Fibroblast of pulmonary artery (primary cell): ENCODE measurements at places on chromosomes 16 and 17.

DNA sequence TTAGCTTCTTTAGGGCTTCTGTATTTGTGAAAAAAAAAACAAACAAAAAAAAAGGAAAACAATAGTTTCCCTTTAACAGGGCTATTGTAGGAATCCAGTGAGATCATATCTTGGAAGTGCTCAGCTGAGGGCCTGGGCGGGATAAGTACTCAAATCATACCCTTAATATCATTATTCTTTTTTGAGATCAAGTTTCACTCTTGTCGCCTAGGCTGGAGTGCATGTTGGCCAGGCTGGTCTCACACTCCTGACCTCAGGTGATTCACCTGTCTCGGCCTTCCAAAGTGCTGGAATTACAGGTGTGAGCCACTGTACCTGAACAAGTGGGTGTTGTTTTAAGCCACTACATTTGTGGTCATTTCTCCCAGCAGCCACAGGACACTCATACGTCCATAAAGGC is 87.0 kb downstream of the CDH13 start:
- DNase-seq = no peak

DNA sequence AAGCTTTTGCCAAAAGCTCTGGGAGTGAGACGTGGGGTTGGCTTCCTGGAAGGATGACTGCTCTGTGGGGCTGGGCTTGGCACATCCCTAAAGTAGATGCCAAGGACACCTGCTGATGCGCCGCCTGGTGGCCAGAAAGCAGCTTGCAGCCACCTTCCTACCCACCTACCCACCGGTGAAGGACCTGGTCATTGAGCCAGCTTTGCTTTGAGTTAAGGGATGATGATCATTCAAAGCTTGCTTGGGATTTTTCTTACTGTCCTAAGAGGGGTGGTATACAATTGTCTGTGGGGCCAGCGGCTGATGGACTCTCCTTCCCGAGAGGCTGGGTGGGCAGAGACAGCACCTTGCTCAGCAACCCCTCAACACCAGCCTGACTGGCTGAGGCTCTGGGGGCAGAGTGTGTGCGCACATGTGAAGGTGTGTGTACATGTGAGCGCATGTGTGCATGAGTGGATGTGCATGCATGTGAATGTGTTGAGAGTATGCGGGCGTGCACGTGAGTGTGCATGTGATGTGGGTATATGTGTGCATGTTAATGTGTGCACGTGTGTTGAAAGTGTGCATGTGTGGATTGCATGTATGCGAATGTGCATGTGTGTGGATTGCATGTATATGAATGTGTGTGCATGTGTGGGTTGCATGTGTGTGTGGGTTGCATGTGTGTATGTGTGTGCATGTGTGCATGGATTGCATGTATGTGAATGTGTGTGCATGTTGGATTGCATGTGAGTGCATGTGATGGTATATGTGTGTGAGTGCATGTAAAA is 18.6 kb downstream of the C1QTNF1 start:
- peak; percentile 75 for DNase-seq

DNA sequence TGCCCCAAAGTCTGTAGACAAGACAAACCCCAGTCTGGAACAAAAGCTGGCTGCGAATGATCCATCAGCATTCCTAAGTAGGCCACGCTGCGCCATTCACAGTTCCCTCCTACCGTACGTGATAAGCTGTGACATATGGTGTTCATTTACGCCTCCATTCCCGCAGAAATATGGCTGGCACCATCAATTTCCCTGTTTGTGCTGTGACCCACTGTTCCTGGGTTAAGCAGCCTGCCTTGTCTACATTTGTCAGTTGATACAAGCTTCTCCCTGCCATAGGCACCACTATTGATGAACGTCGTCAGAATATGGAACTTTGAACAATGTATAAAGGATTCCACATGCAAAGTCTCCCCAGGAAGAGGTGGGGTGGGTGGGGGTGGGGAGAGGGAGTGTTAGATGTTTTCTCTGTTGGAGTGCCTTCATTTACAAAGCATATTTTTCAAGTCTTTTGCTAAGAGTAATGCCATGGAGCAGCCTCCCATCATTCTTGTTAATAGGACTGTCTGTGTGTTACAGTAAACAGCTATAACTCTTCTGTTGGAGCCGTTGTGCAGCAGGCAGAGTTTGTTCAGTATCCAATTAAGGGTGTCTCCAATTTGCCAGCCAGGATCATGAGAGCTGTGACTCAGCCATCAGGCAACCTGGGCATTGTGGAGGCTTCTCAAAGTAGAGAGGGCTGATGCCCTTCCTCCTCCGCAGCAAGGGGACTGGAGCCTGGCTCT is 294.6 kb downstream of the TMEM114 start:
- DNase-seq = no peak

- DNase-seq = no peak
Observed at GRCh38 chr17:68377771-68378267, 79.5 kb downstream of the WIPI1 start.
